ENCODE measurements at places on chromosomes 7 and 10. TPM values are rescaled to one million over a fixed set of nuclear protein-coding genes. Genes with fewer than 3 reads are reported as not detected.
A peak's percentile ranks its signal among the peaks of the same experiment; 100 is the strongest.

SGMS1 gene
- 20.4 TPM for total RNA-seq

TMEM236 gene
- 0.08 TPM for total RNA-seq

VWDE gene
- total RNA-seq, result 5.5 TPM

GRCh38 chr10:97640868-97641811, 669 bp downstream of the PI4K2A start:
- DNase-seq, result no peak

- no peak for DNase-seq
Measured at GRCh38 chr10:67319976-67320375, 376.0 kb downstream of the CTNNA3 start.

DNA sequence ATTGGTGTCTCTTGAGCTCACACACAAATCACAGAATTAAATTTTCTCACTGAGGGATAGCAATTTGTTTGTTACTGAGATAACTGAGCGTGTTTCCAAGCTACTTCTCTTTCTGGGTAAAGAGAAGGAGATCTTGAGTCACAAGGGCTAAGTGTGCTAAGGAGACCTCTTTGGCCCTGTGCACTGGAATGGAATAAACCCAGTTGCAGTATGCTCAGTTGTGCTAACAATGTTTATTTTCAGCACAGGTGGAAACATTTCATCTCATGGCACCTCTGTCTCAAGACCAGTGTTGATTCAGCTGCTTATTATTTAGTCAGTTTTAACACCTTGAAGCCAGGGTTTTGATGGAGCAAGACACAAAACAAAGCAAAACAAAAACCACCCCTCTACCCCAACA, 22.5 kb upstream of the UBE2H start:
- DNase-seq, result no peak

DNA sequence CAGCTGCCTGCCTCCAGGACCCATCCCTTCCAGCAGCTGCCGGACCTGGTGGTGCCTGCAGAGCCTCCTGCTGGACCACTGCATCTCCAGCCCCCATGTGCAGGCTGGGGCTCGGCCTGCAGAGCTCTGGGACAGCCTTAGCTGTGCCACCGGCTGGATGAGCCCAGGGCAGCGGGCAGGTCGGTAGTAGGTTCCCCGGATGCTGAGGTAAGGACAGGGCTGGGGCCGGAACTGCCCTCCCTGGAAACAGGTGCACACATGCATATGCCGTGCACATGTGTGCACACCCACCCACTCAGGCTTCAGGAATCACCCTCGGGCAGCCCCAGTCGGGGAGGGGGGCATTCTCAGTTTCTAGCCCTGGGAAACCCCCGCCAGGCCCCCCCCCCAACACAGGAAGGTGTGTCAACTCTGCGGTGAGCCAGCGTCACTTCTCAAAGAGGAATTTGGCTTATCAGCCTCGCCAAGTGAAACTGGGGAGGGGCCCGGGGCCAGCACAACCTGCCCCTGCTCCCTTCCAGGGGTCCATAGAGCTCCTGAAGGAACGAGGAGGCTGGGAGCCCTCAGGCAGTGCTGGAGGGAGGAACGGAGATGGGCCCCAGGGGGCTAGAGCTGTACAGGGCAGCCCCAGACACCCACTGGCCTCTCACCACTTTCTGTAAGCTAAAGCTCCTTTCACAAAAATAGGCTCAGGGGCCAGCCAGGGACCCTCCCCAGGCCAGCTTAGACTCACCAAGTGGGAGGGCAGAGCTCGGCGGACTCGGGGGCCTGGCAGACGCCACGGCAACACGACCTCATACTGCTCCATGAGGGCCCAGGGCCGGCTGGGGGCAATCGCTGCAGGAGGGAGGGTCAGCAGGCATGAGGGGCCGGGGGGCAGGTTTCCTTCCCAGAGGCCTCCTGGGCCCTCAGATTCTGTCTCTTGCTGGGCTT, 1.7 kb downstream of the ADAM8 start:
- peak; percentile 71 for DNase-seq
